ENCODE measurements at places on chromosomes 3 and 15.

DNA sequence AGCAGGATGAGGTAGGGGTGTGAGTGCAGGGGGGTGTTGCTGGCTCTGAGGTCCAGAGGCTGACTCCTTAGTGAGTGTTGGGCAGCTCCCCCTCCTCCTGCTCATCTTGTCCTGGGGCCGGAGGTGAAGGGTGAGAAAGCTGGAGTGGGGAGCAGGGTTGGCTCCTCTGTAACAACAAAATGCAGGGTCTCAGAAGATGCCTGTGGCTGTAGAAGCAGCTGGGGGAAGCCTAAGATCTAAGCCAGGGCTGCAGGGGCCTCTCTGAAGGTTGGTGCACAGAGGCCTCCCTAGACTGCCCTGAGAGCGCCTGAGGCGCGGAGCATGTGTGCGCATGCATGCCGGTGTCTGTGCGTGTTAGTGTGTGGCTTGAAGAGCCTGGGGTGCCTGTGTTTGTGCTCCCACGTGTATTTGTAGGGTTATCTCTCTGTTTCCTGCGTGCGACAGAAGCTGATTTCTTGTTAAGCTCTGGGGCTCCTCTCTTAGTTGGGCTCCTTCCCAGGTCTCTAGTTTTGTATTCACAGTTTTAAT is 5.3 kb upstream of the HDAC11 start:
- no peak for DNase-seq

DNA sequence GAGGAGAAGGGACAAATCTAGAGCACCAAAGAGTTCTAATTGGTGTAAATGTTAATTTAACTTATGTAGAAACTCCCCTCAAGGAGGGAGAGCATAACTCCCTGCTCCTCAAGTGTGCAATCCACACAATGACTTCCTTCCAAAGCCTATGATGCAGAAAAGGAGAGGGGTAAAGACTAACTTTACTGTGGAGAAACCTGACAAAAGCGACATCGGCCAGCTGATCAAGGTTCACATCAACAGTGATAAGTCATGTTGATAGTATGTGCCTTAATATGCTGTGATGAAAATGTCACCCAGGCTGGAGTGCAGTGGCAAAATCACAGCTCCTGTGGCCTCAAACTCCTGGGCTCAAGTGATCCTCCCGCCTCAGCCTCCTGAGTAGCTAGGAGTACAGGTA is 76.5 kb downstream of the TFDP2 start:
- DNase-seq = no peak

- DNase-seq = no peak
Measured at GRCh38 chr15:88571153-88571851, 24.8 kb upstream of the DET1 start.

DNA sequence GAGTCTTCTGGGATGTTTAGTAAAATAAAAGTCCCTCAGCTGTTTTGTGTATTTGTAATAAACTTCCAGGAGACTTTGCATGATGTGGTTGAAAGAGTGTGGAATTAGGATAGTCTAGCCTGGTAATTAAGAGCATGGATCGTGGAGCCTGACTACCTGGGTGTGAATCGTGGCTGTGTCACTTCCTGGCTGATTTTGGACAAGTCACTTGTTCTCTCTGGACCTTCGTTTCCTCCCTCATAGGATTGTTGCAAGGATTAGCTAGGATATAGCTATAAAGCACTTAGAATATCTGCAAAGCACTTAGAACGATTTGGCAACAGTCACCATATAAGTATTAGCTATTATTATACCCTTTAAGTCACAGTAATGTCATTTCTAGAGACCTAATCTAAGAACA is 40.2 kb downstream of the SLMAP start:
- peak; percentile 15 for DNase-seq

Measured in SW 1271 (cell line).